ENCODE measurements at places on chromosomes 5 and 9.

GRCh38 chr9:71680189-71680980, 87.9 kb downstream of the CEMIP2 start:
- DNase-seq: no peak

GRCh38 chr5:177548495-177548894, 5.9 kb downstream of the FAM193B start:
- DNase-seq: no peak

DNA sequence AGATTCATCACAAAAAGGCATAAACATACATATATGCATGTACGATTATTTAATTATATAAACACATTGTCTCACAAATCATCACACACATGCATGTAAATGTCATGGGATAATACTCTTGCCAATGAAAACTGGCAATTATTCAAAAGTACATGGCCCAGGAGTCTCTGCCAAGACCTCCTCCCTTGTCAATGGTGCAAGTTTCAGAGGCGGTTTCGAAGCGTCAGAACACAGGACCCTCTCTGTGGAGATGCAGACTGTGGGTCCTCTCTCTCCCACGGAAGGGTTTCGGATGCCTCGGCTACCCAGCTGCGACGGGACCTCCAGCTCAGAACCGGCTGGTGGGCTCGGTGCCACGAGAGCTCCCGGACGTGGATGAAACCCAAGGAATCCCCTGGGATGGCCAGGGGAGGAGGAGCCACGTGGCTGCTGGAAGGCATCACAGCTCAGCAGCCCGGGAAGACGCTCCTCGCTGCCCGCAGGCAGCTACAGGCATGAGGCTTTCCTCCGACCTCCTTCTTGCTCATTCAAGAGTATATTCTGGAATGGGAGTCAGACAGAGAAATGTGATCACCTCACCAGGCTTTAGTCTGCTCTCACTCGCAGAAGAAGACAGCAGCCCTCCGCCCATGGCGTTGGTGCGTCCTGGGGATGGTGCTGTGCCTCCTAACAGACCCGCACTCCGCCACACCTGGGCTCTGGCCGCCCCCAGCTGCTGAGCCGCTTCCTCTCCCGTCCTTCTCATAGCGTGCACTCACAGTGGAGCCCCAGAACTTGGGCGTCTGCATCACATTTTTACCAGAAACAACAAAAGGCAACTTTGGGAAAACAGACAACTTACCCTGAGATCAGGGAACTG, 308.8 kb downstream of the IRX2 start:
- no peak for DNase-seq

GRCh38 chr9:121059998-121060636, 10.0 kb upstream of the C5 start:
- peak; percentile 21 for DNase-seq

DNA sequence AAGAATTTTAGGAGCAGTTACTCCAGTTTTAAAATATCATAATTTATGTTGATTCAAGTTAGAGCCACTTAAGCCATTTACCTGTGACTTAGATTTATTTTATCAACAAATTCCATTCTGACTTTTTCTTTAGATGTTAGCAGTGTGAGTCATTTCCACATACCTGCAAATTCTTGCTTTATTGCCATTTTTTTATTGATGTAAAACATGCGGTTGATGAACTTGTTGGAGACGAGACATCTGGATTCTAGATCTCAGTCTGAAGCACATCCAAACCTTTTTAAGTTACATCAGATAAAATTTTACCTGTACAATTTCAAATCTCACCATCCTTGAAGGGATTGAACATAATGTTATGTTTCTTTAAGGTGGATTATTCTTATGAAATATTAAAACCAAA, 240.9 kb downstream of the IRX1 start:
- DNase-seq: no peak

- no peak for DNase-seq
Measured at GRCh38 chr5:177314376-177315342, 3.0 kb upstream of the MXD3 start.

DNA sequence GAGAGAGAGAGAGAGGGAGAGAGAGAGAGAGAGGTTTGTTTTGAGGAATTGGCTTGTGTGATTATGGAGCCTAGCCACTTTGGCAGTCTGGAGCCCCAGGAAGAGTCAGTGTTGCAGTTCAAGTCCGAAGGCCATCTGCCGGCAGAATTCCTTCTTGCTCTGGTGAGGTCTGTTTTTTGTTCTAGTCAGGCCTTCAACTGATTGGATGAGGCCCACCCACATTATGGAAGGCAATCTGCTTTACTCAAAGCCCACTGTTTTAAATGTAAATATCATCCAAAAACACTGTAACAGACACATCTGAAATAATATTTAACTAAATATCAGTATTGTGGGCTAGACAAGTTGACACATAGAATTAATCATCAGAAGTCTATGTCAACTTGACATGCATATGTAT, 11.4 kb upstream of the GRM6 start:
- DNase-seq: no peak

- no peak for DNase-seq
Measured at GRCh38 chr5:180704362-180704761, 35.5 kb downstream of the OR2Y1 start.

GRCh38 chr9:27394154-27394825, 97.3 kb upstream of the EQTN start:
- no peak for DNase-seq

- no peak for DNase-seq
Measured at GRCh38 chr9:80147866-80148265, 576.1 kb downstream of the TLE4 start.

DNA sequence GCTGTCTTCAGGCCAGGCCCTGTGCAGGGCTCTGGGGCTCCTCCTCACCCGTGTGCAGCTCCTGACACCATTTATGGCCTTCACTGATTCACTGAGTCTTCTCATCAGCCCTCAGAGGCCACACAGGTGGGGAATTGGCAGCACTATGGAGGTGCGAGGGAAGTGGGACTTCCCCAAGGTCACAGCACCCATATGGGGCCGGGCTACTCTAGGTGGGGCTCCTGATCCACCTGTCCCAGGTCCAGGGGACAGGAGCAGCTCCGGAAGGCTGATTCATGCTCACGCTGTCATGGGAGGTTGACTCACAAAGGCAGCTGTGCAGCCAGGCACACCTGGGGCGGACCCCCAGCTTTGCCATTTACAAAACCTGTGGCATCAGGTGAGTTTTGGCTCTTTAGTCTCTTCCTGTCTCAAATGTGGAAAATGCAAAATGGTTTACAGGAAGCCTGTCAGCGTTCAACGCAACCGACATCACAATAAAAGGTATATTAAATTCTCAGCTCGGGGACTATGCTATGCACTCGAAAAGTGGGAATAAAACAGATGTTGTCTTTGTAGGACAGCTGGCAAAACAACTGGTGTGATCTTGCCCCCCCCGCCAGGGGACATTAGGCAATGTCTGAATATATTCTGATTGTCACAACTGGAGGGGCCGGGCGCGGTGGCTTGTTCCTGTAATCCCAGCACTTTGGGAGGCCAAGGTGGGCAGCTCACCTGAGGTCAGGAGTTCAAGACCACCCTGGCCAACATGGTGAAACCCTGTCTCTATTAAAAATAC, 15.0 kb downstream of the NAIF1 start:
- no peak for DNase-seq

DNA sequence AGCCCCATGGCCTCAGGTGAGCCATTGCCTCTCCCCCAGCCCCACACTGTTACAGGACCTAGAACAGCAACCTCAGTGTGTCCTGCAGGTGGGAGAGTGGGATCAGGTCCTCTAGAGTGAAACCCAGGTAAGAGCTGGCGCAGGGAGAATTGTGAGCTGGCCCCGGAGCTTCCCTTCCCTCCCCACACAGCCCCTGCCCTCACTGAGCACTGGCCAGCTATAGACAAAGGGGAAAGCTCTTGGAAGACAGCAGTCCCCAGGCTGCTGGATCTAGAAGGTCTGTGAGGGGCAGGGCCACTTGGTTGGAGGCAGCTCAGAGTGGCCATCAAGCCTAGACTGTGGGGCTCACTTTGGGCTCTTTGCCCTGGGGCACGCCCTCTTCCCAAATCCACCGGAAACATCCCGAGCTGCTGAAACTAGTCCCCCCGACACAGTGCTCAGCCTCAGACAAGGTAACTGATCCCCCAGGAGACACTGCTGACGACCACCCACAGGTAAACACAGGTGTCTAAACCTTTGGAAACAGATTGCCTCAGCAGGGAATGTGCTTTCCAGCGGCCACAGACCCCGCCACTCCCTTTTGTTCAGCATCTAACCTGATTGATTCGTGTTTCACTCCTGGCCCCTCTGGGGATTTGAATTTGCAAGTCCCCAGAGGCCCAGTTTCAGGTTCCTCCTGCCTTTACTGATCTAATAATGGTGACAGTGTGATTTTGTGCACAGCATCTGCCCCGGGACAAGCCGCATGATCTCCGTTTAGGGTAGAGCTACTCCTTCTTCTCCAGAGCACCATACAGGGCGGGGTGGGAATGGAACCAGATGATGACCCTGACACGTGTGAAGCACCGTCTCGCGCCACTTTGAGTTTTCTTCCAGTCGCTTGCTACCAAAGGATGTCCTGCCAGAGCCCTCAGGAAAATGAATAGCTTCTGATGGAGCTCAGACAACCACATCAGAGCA, 42.2 kb upstream of the ADAMTS2 start:
- DNase-seq: no peak

GRCh38 chr9:96253059-96253696, 48.8 kb downstream of the HSD17B3 start:
- DNase-seq: no peak

GRCh38 chr5:106964132-106964531, 706.6 kb downstream of the EFNA5 start:
- DNase-seq: no peak

- no peak for DNase-seq
Measured at GRCh38 chr9:84002344-84002743, 21.7 kb downstream of the RMI1 start.

- no peak for DNase-seq
Measured at GRCh38 chr5:115463983-115464382, 80.6 kb downstream of the FEM1C start.

- no peak for DNase-seq
Measured at GRCh38 chr5:61307191-61307590, 24.9 kb upstream of the ZSWIM6 start.

DNA sequence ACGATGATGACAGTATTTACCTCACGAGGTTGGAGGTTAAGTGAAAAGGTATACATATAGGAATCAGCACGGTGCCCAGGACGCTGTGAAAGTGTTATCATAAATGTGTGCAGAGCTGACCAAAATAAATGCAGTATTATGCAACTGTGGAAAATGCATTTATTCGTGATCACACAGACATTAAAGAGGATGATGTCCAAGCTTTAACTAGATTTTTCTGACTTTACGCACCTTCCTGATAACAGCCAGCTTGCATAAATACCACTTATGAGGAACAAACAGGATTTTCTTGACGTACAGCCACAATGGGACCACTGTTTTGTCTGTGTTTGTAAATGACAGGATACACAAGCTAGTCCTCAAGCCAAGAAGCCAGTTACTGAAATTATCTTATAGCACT, 71.4 kb upstream of the ATP10B start:
- no peak for DNase-seq

DNA sequence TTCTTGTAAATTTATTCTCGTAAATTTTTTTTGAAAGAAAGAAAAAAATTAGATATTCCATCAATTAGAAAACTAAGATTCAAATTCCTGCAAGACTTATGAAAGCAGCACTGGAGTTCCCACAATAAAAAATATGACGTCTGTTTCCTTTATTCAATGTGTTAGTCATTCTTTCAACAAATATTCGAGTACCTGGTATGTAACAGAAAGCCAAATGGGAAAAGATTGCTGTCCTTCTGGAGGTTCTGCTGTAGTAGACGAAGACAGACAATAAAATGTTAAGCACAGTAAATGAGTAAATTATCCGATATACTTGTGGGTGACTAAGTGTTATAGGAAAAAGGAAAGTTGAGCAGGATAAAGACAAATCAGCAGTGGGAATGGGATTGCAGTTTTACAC, 92.2 kb downstream of the ADAMTSL1 start:
- no peak for DNase-seq

DNA sequence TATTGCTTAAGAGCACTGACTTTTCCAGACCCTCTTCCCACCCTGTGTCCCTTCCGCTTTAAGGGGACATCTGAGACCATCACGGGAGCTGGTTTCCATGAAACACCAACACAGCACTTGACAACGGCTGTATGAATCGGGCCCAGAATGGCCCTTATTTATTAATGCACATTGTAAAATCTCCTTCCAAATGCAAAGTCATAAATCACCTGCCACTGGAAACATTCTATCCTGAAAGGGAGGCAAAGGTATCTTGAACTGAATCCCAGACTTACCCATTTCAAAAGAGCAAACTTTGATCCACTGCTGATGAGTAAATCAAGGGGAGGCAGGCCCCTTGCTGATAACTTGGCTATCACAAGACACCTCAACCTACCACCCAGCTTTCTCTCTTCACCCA, 37.4 kb downstream of the SHB start:
- no peak for DNase-seq

GRCh38 chr5:118257066-118257465, 731.3 kb downstream of the DTWD2 start:
- no peak for DNase-seq

GRCh38 chr5:164742025-164742424, 1236.6 kb downstream of the MAT2B start:
- DNase-seq: no peak

DNA sequence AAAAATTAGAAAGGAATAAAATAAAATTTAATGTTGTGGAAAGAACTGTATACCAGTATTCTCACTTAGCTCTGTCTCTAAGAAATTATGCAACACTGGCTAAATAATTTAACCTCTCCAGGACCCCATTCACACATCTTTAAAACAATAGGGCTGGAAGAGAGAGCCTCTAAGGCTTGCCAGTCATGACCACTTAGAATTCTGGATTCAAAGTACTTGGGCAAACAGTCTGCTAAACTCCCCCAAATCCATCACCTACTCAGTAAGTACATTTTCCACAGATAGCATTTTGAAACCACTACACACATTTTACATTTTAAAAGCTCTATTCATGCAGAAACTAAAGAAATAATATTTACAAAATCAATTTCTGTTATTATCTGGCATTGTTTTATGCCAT, 291.7 kb downstream of the TMEM167A start:
- no peak for DNase-seq

- DNase-seq: no peak
Measured at GRCh38 chr5:109532773-109533364, 123.1 kb upstream of the PJA2 start.

DNA sequence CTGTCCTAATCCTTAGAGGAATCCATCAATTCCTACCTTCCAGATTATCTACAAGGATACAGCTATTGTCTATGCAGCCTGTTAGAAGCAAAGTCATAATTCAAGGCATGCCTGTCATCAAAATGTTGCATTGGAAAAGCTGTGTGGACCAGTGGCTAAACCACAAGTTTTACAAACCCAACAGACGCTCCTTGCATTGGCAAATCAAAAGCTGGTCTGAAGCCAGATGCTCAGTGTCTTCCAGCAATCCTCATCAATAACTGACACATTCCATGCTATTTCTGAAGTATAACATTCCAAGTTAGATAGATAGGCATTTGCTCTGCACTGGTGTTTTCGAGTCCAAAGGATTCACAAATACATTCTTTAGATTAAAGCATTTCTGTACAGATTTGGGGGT, 213.6 kb downstream of the EBF1 start:
- DNase-seq: no peak

GRCh38 chr9:5193345-5193744, 7.9 kb upstream of the INSL6 start:
- no peak for DNase-seq

Data from NCI-H1930 (cell line).